ENCODE measurements at places on chromosomes 4 and X. TPM values are rescaled to one million over a fixed set of nuclear protein-coding genes. Genes with fewer than 3 reads are reported as not detected.

IL21 gene
- not detected for total RNA-seq

BEND2 gene
- total RNA-seq, result not detected

ENPP6 gene
- not detected for total RNA-seq

FABP2 gene
- not detected for total RNA-seq

IGBP1 gene
- 62.6 TPM for total RNA-seq

ZNF518B gene
- 49.3 TPM for total RNA-seq

RAB9B gene
- 0.97 TPM for total RNA-seq

GLRB gene
- 9.4 TPM for total RNA-seq

NLRP2B gene
- not detected for total RNA-seq

FAM9C gene
- total RNA-seq, result not detected

NDST3 gene
- total RNA-seq, result 0.49 TPM

ABLIM2 gene
- 0.12 TPM for total RNA-seq

CYBB gene
- total RNA-seq, result not detected

RPL10 gene
- total RNA-seq, result 1,504 TPM

LRP2BP gene
- total RNA-seq, result 0.49 TPM

PAGE4 gene
- total RNA-seq, result not detected

LCORL gene
- total RNA-seq, result 15.9 TPM

BANK1 gene
- 1.7 TPM for total RNA-seq

CD99L2 gene
- 78.6 TPM for total RNA-seq

MXRA5 gene
- total RNA-seq, result 148 TPM
